ENCODE measurements at places on chromosomes 1 and 21.

GRCh38 chr1:208184966-208185654 is 59.1 kb downstream of the PLXNA2 start:
- DNase-seq, result no peak

DNA sequence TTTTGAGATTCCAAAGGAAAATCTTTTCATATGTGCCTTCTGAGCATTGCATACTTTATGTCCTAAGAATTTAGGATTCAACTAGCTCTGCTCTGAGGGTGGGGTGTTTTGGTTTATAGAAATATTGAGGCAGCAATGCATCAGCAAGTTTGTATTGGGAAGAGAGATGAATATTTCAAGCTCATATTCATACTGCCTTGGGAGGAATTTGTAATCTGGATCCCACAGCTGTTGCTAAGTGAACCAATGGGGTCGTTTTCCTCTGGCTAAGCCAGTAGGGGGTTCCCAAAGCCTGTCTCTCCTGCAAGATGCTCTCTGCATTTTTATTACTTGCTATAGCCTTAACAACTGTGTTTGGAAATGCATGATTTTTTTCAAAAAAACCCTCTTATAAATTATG is 130.6 kb downstream of the SNX7 start:
- DNase-seq, result no peak

- no peak for DNase-seq
Observed at GRCh38 chr1:34409689-34410229, 233.1 kb downstream of the C1orf94 start.

GRCh38 chr1:208254376-208254775 is 10.2 kb upstream of the PLXNA2 start:
- DNase-seq, result no peak

DNA sequence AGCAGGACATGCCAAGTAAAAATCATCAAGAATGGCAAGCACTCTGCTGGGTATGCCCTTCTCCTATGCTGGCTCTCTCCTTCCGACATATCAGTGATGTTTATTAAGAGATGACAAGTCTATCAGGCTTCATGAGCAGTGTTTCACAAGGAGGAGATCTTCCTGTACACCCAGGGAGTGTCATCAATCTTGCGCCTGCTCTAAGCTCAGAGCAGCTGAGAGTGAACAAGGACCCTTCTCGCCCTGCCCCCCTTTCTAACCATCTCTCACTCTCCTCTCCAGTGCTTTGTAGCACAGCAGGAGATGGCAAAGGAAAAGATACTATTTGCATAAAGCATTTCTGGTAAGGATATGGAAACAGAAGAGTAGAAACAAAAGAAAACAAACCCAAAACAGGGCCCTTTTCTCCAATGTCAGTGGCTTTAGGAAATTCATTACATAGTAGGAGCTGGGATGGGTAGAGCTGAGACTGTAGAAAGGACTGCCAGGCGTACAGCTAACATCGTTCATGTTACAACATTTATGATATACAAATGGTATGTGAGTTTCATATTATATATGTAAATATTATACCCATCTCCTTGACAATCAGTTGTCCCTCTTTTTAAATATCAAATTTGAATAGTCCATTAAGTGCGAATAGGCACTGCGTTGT is 201.7 kb downstream of the NUF2 start:
- no peak for DNase-seq

GRCh38 chr1:234270093-234270492 is 103.2 kb upstream of the COA6 start:
- no peak for DNase-seq

DNA sequence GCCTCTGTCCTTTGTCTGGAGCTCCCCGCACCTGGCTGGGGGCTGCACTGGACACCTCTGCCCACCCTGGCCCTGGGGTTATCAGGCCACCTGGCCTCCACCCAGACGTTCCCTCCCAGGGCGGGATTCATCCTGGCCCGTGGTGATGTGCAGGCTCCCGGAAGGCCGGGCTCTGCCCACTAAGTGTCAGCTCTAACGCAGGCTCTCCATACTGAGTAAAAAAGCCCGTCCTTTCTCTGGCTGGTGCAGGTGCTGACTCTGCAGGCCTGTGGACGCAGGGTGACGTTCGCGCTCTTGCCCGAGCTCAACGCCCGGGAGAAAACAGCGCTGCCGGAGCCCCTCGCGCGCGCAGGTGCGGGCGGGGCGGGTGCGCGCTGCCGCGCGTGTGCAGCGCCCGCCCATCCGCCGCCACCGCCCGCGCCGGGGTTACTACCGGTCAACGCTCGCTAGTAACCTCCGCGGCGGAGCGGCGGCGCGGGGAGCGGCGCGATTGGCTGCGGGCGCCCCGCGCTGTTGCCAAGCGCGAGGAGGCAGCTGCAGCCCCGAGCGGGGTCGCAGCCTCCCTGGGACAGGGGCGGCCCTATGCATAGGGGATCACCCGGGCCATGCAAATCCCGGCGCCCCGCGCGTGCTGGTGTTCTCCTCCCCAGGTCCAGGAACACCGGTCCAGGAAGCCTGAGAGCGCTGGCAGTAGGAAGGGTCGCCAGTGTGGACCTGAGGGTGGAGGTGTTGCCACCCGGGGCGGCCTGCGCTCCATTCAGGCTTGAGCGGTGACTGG is 15.7 kb downstream of the ABCG1 start:
- DNase-seq, result peak; percentile 58

GRCh38 chr1:27045973-27046558 is 33.4 kb upstream of the TENT5B start:
- DNase-seq, result peak; percentile 52

DNA sequence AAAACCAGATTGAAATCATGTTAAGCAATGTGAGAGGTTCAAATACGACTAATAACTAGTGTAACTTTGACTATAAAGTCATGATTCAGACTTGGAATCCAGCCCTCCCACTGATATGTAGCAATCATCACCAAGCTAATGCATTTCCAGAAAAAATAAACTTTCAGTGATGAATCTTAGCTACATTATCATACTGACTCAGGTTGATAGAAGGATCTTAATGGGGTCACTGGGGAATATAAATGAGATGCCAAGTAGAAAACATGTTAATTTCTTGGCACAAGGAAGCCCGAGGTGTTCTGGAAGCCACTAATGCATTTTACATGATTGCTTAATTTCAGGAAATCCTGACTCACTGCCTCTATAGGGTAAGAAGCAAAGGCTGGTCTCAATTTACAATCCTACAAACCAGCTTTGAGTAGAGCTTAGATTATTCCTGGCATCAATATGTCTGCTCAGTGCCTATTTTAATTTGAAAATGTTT is 67.7 kb downstream of the SELENOF start:
- no peak for DNase-seq

DNA sequence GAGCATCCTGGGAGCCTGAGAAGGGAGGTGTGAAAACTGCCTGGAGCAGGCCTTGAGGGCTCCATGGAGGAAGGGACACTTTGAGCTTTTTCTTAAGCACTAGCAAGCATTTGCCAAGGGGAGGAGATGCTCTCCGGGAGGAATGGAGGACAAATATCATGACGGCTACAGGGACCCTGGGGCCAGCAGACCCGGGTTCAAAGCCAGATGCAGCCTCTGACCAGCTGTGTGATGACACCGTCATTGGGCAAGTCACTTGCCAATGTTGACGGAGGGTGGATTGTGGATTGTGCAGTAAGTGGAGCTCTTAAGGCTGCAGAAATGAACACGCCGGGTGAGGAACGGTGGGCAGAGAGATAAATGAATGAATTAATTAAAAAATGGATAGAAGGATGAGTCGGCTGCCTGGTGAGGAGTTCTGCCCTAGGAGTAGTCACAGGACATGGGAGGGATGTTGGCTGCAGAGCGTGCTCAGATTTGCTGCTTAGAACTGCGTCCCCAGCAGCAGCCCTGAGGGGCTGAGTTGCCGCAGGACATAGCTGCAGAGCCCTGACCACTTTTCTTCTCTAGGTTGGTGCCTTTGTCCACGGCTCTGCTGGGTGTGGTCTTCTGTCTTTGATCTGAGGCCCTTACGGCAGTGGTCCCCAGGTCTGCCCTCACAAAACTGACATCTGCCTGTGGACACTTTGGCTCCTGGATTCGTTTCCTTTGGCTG is 507.6 kb downstream of the NPHP4 start:
- DNase-seq, result no peak

DNA sequence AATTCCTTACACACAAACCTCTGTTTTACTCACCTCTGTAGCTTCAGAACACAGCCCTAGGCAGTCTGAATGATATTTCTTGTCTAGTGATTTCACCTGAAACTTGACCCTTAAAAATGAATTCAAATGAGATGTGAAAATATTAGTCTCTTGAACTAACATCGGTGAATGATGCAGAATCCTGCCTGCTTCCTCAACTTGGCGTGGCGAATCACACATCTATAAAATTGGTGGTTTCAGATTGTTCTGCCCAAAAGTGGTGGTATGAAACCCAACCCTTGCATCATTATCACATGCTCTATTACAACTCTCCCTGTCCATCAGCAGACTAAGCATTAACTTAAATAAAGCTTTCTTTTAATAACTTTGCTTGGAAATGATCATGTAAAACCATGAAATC is 26.9 kb upstream of the C1orf21 start:
- DNase-seq, result no peak

Data from GM12892 (cell line).